ENCODE measurements at places on chromosomes 3 and 15.

DNA sequence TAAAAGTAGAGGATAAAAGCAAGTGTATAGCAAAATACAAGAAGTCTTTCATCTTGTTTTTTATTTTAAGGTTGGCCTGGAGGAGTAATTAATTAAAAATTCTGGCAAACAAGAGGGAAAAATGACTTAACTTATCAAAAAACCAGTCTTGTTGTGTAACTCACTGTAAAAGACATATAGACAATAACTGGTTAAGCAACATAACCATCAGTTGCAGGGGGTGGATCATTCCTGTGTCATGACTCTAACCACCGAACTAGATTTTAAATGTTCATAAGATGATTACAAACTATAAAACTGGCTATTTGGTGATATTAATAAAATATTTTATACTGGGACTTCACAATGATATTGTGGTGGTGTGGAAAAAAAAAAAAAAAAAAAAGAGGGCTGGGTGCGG is 130.6 kb downstream of the STAG1 start:
- peaks cover 3% of the 10 kb centered on the region for H3K4me1 ChIP-seq
- H3K36me3 ChIP-seq = no peaks in the 10 kb centered on the region
- H3K27me3 ChIP-seq = no peaks in the 10 kb centered on the region
- no peak overlapping the region for H3K27ac ChIP-seq
- H3K4me3 ChIP-seq = no peak overlapping the region

DNA sequence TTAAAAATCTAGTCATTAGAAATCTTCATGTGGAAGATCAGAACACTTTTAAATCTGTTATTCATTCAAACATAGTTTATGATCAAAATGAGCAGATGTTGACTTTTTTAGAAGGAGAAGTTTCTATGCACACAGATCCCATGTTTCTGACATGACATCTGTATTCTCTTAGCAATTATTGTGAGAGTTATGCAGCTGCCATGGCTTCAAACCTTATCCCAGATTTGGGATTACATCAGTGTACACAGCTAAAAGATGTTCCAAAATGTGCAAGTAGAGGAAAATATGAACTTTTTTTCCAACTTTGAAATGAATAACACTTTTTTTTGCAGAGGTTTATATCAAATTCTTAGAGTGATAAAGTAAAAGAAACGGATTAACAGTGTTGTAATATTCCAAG is 1166.9 kb downstream of the ZPLD1 start:
- DNase-seq = no peak
- H3K36me3 ChIP-seq = no peaks in the 10 kb centered on the region
- H3K4me3 ChIP-seq = no peak overlapping the region
- H3K27me3 ChIP-seq = no peaks in the 10 kb centered on the region

- no peaks in the 10 kb centered on the region for H3K4me1 ChIP-seq
- no peaks in the 10 kb centered on the region for H3K36me3 ChIP-seq
- DNase-seq = no peak
- no peak overlapping the region for H3K27ac ChIP-seq
- H3K4me3 ChIP-seq = no peak overlapping the region
- H3K27me3 ChIP-seq = no peaks in the 10 kb centered on the region
These were observed 185.9 kb downstream of the MEX3B start for GRCh38 chr15:81859737-81860516.

DNA sequence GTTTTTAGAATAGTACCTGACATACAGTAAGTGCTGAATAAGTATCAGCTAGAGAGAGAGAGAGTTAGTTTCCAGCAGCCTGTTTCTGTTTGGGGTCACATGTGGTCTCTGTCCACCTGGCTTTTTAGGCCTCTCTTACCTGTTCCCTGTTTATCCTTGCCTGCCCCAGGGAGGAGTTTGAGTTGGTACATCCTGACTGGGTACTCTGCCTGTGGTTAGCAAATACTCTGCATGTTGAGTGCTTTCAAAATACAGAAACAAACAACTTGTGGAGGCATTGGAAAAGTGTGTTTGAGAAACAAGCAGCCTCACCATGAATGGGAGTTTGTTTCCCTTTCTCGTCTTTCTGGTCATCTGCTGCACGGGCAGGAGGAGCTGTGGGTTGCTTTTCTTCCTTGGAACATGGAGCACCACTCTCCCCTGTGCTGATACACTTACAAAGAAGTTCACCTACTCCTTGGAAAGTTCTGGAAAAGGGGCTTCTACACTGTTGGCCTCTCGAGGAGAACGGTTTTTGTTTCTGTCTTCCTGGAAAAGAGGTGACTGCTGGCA is 166.1 kb downstream of the PGPEP1L start:
- no peak for DNase-seq
- no peak overlapping the region for H3K4me3 ChIP-seq
- peaks cover 10% of the 10 kb centered on the region for H3K36me3 ChIP-seq
- no peaks in the 10 kb centered on the region for H3K27me3 ChIP-seq
- peaks cover 3% of the 10 kb centered on the region for H3K4me1 ChIP-seq
- no peak overlapping the region for H3K27ac ChIP-seq

GRCh38 chr15:38509152-38509551 is 55.2 kb downstream of the FAM98B start:
- peaks cover 2% of the 10 kb centered on the region for H3K4me1 ChIP-seq
- H3K27ac ChIP-seq = no peak overlapping the region
- H3K4me3 ChIP-seq = no peak overlapping the region
- no peaks in the 10 kb centered on the region for H3K36me3 ChIP-seq

DNA sequence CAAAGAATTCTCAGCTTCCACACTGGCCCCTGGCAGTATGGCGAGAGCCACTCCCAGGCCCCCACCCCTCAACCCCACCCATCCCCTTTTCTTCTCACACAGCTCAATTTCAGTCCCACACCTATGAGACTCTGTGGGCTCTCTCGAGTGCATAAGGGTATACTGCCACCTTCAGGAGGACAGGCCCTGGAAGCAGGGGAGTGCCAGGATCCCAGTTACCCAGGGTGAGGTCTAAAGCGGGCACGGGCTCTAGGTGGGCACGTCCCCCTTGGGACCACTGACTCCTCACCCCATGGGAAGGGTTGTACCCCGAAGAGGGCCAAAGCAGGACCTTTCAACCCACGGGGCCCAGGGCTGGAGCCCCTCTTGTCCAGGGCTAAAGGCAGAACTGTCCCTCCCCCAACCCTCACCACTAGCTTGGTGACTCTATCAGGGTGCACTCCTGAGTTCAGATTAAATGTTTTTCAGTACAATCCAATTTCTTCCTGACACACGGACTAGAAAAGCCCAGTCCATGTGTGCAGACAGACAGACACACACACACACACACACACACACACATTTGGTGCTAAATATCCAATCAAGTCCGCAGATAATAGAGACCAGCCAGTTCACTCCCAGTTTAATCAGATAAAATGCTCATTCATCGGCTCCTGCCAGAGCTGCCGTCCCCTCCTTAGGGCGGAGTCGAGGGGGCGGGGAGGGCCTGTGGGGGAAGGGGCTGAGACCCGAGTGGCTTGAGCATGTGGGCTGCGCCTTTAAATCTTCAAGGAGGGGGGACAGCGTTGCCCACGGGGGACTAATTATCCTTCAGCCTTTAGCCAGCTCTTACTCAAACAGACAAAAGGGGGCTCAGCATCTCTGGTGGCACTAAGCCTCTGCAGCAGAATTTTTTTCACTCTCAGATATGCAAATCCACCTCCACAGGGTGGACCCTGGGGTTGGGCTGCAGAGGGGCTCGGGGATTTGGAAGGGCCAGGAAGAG is 59.3 kb downstream of the CYP11A1 start:
- peaks cover 4% of the 10 kb centered on the region for H3K4me1 ChIP-seq
- H3K4me3 ChIP-seq = peak overlapping the region; percentile 25
- no peaks in the 10 kb centered on the region for H3K27me3 ChIP-seq
- no peak overlapping the region for H3K27ac ChIP-seq
- no peaks in the 10 kb centered on the region for H3K36me3 ChIP-seq
- DNase-seq = peak; percentile 67

- no peak for DNase-seq
- no peak overlapping the region for H3K4me3 ChIP-seq
- H3K27me3 ChIP-seq = no peaks in the 10 kb centered on the region
- no peaks in the 10 kb centered on the region for H3K4me1 ChIP-seq
These were observed 12.8 kb downstream of the TPRG1 start for GRCh38 chr3:189184566-189184965.
